RPMI7951 (cell line): ENCODE measurements at places on chromosomes 2 and 18. TPM values are rescaled to one million over a fixed set of nuclear protein-coding genes. Genes with fewer than 3 reads are reported as not detected.

Gene NPHP1
- 9.6 and 12.8 TPM in 2 replicates for total RNA-seq

Gene PLEKHA3
- total RNA-seq, result 6.5 and 6.8 TPM in 2 replicates

Gene GALR1
- not detected in 2 replicates for total RNA-seq

Gene PRSS56
- not detected in 2 replicates for total RNA-seq

Gene VWC2L
- not detected in 2 replicates for total RNA-seq

Gene IL37
- 0.36 and 0.49 TPM in 2 replicates for total RNA-seq

DNA sequence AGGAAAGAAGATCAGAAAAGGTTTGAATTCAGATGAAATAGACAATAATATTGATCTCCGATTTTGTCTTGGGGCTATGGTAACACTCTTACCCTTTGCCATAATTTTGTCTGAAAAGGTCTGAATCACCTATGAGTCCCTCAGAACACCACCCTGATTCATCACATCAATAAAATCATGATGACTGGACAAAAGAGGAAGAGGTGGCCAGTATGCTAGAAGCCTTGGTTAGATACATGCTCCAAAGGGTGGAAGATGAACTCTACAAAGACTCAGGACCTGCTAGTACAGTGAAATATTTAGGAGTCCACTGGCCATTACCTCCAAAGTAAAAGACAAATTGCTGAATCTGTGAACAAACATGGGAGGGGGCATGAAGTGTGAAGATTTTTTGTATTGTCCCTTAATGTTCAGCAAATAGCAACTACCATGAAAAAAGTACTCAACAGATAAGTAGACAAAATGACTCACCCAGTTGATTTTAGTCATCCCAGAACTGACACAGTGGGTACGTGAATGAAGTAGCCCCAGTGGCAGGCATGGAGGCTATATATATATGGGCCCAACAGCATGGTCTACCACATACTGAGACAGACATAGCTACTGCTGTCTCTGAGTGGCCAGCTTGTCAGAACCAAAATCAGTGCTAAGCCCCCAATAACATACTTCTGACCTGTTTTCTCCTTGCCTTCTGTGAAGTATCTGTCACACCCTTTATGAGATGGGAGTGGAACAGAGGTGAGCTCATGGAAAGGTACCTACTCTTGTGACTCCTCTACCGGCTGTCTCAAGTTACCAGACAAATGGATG is 36.5 kb upstream of the GLS start:
- DNase-seq, result peak; percentile 76

DNA sequence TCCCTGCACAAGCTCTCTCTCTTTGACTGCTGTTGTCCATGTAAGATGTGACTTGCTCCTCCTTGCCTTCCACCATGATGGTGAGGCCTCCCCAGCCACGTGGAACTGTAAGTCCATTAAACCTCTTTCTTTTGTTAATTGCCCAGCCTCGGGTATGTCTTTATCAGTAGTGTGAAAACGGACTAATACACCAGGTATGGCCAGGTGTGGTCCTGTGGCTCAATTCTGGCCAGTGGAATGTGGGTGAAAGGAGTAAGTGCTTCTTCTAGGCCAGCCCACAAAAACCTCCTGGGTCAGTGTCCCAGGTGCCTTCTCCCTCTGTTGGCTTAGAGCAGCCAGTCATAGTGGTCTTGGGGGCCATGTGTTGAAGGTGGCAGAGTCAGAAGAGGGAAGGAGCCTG is 57.0 kb downstream of the PRKCE start:
- no peak for DNase-seq

DNA sequence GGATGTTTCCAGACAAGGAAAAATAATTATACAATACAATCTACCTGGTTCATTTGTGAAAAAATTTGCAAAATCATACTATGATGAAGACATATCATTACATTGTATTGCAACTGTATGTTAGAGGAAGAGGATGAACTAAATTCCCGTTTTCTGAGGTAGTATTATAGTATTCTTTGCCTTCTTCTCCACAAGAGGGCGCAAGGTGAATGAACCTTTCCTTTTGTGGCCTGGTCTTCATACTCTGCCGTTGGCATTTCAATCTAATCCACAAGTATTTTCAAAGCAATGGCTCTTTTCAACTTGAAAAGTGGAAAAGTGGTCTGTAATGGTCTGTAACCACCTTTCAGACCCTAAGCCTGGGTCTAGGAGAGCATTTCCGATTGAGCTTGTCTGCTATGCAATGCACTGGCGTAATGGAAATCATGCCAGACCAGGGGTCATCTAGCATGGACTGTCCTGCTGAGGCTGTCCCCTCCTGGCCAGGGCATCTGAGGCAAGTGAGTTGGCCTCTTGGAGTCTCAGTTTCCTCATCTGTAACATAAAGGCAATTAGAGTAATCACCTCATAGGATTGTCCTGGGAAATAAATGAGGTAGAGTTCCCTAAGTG is 30.8 kb upstream of the ZNF396 start:
- peak; percentile 62 for DNase-seq

- DNase-seq, result no peak
These were observed 240.4 kb upstream of the LYPD1 start for GRCh38 chr2:132910432-132910831.

DNA sequence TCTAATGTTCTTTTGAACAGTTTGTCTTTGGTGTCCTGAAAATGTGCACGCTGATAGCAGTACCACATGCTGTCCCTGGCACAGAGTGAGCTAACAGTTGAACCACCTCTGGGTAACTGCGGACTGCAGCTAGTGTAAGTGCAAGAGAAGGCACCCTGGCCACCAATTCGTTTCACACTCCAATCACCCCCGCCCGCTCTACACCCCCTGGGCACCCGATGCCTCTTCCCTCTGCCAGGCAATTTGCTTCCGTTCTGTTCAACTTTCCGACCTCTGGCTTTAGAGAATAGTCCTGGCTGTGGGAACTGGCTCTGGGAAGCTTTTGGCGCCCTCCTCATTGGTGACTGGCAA is 1.4 kb downstream of the DOCK10 start:
- no peak for DNase-seq

GRCh38 chr2:108701208-108701607 is 18.1 kb upstream of the RANBP2 start:
- peak; percentile 52 for DNase-seq

DNA sequence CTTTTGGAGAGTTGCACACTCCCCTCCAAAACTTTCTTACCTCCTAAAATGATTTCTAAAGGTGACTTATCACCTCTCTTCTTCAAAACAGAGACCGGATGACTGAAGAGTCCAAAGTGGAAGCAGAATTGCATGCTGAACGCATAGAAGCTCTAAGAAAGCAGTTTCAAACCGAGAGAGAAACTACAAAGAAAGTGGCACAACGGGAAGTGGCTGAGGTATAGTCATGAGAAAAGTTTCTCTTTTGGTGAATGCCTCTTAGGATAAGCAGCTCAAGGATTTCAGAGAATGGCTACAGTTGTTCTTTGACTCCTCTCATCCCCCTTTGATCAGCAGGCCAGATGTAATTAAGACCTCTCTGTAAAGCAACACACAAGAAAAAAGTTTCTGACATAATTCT is 73.6 kb downstream of the GTF3C3 start:
- no peak for DNase-seq

- peak; percentile 23 for DNase-seq
These were observed 248.9 kb downstream of the PAX3 start for GRCh38 chr2:222049946-222050345.

DNA sequence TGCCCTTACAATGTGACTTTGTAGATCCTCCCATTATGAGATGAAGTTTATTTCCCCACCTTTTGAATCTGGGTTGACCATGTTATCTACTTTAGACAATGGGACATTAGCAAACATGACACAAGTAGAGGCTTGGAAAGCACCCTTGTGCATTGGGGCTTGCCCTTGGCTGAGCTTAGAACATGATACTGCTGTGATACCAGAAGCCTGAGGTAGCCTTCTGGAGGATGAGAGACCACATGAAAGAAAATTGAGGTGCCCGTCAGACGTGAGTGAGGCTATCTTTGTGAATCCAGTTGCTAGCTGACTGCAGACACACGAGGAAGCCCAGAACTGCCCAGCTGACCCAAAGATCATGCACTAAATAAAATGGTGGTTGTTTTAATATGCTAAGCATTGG is 341.2 kb downstream of the CYP26B1 start:
- no peak for DNase-seq

- no peak for DNase-seq
These were observed 198.1 kb downstream of the MCFD2 start for GRCh38 chr2:46717344-46718121.

DNA sequence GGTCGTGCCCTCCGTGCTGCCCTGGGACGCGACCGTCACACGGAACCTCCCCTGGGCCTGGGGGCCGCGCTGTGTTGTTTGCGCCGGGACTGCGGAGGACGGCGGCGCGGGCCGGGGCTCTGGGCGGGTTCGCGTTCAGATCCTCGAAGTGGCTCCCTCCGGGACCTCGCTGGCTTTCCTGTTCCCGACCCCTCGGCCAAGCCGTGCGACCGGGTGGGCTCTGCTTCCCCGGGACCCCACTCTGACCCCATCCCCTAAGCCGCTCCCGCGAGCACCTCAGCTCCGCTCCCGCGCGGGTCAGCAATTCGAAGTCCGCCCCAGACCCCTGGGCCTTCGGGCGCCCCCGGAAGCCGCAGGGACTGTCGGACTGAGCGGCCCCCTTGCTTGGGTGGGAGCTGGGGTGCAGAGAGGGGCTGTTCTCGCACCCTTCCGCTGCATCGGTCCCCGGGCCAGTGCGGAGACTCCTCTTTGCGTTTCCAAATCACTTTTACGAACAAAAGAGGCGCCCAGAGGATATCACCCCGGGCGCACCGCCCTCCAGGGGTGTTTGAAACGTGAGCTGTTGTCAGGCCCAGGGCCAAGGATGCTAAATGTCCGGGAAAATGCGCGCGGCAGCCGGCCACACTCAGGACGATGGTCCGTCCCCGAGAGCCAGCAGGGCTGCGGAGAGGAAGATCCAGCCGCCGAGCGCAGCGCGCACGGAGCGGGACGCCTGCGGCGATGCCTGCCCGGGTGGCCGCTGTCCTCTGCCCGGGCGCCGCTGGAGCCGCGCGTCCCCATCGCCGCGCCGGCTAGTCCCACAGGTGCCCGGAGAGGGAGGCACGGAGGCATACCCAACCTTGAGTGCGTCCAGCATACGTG is 73.5 kb downstream of the ZCCHC2 start:
- DNase-seq, result no peak

- DNase-seq, result no peak
These were observed 61.9 kb upstream of the HK2 start for GRCh38 chr2:74772046-74772445.

DNA sequence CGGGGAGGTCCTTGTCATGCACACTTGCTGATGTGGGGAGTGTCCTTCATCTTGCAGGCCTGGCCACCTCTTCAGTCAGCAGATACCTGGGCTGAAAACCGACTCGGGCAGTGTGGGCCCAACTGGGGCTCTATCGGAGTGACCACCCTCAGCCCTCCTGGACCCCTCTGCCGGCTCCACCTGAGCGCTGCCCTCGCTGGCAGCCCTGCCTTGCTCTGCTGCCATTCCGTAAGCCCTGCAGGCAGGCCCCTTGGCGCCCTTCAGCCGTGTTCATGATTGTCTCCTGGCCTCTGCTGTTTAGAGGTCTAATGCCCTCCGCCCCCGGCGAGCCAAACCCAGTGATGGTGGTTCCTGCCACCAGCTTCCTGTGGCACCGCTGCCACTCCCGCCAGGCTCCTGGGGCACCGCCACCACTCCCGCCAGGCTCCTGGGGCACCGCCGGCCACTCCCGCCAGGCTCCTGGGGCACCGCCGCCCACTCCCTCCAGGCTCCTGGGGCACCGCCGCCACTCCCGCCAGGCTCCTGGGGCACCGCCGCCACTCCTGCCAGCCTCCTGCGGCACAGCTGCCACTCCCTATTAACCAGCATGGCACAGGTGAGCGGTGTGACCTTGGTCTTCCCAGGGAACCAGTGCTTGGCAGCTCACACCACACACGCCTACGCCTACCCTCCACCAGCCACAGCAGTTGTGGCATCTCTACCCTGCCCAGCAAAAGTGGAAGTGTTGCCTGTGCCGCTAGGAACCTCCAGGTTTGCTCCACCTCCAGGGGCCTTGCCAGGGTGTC is 15.9 kb downstream of the CAPN10 start:
- no peak for DNase-seq

GRCh38 chr18:6546229-6546628 is 131.5 kb upstream of the L3MBTL4 start:
- DNase-seq, result peak; percentile 3

GRCh38 chr2:117321816-117322215 is 492.7 kb upstream of the DDX18 start:
- DNase-seq, result no peak
